ENCODE measurements at places on chromosomes 3 and 15. TPM values are rescaled to one million over a fixed set of nuclear protein-coding genes. Genes with fewer than 3 reads are reported as not detected.

TM4SF4 gene
- total RNA-seq, result not detected

SPESP1 gene
- not detected for total RNA-seq

EPHA3 gene
- not detected for total RNA-seq

ANKDD1A gene
- total RNA-seq, result 8.9 TPM

TRPM1 gene
- total RNA-seq, result not detected

GCNT3 gene
- not detected for total RNA-seq

DIPK2A gene
- total RNA-seq, result 13.9 TPM

CHL1 gene
- total RNA-seq, result 0.97 TPM

GOLGA6L6 gene
- not detected for total RNA-seq

All from T-helper 17 cell (primary cell).